ENCODE measurements at places on chromosomes 5 and 9.
A peak's percentile ranks its signal among the peaks of the same experiment; 100 is the strongest.

DNA sequence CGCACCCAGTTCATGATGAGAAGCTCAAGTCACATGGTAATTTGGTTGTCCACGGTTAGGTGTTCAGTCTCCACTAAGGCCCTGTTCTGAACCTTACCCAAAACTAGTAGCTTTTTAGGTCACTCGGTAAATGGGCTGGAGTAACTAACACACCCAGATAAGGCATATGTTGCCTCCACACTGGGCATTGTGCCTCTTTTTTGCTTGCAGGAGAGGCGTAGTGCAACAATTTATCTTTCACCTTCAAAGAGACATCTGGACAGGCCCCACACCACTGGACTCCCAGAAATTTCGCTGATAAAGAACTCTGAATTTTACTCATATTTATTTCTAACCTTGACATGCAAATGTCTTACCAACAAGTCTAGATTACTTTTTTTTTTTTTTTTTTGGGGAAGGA, 16.8 kb upstream of the PTGES start:
- no peak for DNase-seq

GRCh38 chr5:20145240-20145639, 157.2 kb upstream of the CDH18 start:
- no peak for DNase-seq

GRCh38 chr5:65111961-65112658, 343.4 kb downstream of the CWC27 start:
- no peak for DNase-seq

DNA sequence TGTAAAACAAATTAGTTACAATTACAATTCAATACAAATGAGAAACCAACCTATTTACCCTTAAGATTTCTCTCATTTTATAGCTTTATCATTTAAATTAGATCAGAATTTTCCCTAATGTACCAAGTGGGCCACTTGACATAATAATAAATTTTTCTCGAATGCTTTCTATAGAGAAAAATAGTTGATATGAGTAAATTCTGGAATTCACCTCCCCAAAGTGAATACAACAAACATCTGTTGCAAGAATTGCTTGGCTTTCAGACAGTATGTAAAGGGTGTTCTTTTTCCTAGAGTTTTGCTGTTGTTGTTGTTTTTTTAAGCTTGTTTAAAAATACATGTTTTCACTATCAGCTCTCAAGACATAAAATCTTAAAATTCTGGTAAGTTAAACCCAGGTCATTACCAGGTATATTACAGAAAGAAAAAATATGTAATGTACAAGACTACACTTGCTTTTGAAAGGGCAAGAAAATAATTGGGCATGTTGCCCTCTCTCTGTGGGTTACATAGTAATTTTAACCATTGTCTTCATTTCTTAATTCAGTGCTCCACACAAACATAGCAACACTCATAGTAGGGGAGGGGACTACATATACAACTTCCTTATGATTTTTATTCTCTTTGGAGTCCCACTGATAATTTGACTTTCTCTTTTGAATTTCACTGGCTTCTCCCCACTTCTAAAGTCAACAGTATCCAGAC, 200.6 kb downstream of the ARL15 start:
- no peak for DNase-seq

DNA sequence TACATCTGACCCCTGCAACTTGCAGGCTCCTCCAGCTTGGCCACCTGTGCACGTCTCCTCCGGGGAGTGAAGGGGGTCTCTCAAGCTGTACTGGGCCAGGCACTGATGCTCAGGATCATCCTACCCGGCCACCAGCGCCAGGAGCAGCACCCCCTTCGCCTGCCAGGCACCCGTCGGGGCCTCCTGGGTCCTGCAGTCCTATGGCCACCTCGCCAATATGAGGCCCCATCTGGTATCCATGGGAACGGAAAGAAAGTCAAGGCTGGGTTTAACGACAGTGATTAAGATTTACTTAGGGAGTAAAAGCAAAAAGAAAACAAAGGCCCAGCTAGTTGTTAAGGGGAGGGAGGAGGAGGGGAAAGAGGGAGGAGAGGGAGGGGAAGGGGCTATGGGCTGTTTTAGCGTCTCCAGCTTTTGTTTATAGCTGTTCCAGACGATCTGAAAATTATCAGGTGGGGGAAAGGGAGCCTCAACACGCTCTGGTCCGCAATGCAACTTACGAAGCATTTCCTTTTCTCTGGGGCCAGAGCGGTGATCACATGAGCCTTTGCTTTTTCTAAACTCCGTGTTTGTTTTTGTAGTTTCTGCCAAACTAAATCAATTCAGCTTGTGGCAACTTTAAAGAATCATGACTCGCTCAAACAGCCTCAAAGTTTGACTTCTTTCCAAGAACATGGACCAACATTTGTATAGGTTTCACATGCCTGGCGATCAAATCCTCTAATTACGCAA, 132.4 kb downstream of the ROR2 start:
- DNase-seq: no peak

DNA sequence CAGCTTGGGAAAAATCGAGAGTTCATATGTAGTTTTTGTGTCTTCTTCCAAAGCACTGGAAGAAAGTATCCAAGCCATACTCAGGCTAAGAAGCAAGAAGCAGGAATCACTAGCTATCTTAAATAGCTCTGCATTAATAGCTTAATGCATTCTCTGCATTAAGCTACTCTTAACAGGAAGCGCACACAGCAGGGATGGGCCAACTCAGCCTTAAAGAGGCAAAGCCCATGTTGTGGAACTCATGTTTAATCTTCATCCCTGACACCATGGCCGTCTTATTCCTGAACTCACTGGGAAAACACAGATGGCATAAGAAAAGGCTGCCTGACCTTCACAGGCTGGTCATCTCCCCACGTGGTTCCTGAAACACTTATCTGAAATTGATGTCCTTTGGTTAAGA, 18.7 kb upstream of the ICE1 start:
- DNase-seq: no peak

DNA sequence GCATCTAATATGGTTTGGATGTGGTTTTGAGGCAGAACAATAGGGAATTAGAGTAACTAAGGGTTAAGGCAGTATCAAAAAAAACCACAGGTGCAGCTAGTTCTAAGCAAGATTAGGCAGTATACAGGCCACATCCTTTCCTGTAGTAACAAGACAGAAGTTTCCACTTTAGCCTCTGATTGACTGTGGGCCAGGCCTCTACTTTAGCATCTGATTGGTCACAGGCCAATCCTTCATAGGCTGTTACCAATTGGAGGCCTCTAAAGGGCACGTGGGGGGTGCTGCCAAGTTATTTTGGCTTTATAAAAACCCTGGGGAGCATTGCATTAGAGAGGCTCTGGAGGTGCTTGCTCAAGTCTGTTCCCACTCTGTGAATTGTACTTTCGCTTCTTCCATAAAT, 144.1 kb upstream of the ST8SIA4 start:
- DNase-seq: no peak

- peak; percentile 26 for DNase-seq
Measured at GRCh38 chr5:51691538-51692079, 308.4 kb downstream of the ISL1 start.

- DNase-seq: no peak
Measured at GRCh38 chr9:26170190-26170589, 491.9 kb upstream of the TUSC1 start.

DNA sequence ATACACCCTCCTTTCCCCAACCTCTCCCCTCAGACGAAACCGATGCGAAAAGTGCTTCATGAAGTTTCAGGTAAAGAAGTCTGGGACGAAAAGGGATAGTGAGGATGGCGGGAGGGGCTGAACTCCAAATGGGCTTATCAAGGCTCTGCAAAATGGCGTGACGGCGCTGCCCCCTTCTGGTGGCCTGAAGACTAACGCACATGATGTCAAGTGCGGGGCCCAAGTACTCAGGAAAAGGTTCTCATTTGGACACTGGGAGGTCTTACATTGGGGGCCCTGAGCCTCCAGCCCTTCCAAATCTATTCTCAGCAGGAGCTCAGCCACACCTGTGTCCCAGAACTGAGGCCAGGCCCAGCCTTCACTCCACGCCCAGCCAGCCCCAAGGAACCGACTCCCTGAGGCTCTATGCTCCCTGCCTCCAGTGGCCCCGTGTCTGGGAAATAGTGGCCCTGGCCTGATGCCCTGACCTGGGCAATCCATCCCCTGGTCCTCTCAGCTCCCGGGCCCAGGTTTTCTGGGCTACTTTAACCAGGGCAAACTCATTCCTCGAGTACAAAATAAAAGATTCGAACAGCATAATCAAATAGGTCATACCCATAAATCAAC, 119.9 kb downstream of the KCNIP1 start:
- peak; percentile 37 for DNase-seq

DNA sequence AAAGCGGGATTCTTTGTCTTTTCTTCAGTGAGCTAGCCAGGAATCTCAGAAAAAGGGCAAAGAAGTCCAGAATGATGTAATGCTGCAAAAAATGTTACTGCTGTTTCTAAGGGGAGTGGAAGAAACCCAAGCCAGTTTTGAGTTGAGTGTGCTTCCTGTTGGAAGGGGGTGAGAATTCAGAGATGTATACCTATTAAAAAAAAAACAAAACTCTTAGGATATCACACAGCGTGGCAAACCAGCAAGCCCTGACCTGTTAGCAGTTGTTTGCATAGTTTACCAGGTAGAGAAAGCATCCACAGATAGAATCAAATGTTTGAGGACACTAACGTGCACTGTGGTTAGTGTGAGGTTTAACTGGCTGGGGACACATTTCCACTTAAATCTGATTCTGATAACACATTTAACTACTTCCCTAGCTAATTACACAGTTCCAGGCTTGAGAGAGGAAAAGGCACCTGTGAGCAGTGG, 11.4 kb downstream of the BASP1 start:
- no peak for DNase-seq

DNA sequence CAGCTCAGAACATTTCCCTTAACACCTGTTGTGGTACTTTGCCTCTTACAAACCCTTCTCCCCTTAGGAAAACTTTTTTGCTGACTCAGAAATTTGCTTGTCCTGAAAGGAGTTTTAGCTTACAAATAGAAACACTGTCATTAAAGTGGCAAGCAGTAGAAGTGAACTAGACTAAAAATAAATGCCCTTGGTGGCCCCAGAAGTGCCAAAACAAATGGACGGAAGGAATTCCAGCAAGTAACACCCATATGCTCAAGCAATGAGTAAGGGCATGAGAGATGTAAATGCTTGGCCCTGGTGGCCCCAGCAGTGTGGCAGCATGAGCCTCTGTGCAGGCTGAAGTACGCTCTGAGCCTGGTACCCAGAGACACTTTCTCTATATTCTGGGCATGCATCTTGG, 8.6 kb downstream of the VLDLR start:
- DNase-seq: no peak

- DNase-seq: no peak
Measured at GRCh38 chr9:23733495-23734078, 92.5 kb downstream of the ELAVL2 start.

- DNase-seq: no peak
Measured at GRCh38 chr5:61464512-61464911, 132.5 kb downstream of the ZSWIM6 start.

DNA sequence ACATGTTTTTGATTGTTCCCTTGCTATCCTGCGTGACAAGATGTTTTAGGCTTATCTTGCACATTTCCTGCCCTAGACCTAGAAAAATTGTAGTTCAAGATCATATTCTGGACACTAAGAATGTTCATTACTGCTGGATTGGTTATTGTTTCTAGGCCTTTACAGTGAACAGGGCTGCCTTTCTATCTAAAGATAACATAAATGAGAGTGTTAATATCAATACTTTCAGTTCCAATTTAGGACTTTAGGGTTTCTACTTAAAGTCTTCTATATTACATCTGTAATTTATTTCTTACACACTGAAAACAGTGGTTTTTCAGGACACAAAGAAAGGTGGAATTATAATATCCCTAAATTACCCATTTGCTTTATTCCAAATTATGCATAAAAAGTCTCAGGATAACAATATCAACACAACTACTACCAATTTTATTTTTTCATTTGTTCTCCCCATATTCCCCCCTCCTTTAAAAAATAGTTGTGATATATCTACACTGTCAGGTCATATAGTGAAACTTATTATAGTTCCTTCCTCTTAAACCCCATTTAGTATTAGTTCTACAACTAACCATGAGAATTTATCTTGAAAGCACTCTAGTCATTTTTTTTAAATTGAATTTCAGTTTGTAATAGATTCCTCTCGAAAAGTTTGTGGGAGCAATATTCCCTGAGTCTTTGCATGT, 293.9 kb upstream of the RIOK2 start:
- no peak for DNase-seq

DNA sequence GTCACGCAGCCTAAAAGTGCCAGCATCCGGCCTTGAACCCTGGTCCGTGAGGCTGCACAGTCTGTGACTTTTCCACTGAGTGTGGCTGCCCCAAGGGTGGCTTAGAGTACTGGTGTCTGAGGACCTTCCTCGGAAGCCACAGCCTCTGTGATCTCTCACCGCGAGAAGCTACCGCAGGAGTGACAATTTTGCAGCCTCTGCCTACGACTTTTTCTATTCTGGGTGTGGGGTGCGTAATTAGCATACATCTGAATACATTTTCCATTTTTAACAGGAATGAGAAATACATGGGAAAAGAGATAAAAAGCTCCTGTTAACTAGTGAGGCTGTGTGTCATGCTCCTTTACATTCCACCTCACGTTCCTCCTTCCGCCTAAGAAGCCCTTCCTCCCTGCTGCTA, 48.3 kb upstream of the HRH2 start:
- DNase-seq: no peak

DNA sequence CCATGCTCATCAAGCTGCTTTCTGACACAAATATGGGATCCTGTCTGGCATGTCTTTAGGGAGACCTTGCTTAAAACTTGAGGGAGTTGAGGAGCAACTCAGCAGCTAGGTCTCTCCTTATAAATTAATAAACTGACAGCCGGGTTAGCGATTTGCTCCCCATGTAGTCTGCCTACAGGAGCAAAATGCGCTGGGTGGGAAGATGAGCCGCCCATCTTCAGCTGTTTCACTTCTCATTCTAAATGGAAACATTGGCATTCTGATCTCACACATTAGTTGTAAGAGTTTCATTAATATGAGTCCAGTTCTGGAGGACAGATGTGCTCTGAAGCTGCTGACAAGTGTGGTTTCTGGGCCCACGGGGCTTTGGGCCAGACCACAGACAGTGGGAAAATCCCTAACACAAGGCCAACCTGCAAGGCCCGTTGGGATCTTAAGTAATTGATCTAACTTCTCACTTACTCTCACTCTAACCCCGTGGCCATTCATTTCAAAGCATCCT, 197.0 kb downstream of the MCTP1 start:
- no peak for DNase-seq

DNA sequence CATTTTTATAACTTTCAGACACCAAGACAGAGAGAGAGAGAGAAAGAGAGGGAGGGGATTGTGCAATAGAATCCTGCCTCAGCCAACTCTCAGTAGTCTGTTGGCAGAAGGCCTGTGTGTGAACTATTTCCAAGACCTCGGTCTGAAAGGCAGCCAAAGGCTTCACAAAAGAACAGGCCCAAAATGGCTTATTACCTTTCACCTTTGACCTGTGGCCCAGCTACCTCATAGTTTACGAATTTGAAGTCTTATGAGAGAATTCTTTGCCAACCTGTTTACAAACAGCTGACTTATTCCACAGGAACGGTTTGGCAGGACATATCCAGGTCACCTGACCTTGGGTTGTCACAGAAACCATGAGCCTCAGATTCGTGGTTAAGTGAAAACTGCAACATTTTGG, 48.6 kb downstream of the NR2F1-AS1 start:
- DNase-seq: no peak

DNA sequence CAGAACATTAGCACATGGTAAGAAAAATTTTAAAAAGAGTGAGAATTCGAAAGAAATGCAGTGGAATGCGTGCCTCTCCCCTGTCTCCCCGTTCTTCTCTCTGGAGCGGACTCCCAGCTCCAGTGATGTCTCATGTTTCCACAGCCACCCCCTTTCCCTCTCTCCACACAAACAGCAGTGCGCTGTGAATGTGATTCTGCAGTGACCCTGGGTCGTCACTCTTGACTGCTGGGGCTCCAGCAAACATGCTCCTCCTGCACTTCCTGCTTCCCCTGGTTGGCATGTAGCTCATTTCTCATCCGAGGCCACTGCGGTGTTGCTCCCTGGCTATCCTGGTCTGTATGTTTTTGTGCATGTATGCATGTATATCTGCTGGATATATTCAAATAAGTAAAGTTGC, 13.3 kb downstream of the PHF2 start:
- no peak for DNase-seq
